ENCODE measurements at places on chromosomes 6 and 20. TPM values are rescaled to one million over a fixed set of nuclear protein-coding genes. Genes with fewer than 3 reads are reported as not detected.

DNA sequence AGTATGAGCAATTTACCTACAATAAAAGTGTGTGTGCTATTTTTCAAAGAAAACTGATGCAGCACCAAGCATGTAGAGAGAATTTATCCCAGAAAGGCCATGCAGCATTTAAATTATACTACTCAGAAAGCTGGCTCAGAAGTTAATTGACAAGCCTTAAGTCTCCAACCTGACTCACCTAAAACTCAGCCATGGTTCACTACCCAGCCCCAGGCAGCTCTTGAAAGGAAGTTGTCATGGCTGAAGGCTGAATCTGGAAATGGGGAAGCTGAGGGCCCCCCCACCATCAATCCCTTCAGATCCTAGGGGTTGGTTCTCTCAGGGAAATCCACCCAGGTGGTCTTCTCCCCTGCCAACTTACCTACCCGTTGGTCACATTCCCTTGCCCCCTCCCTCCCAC is 19.7 kb downstream of the PPIL6 start:
- H3K27ac ChIP-seq, result no peak overlapping the region
- H3K4me1 ChIP-seq, result no peaks in the 10 kb centered on the region
- H3K36me3 ChIP-seq, result no peaks in the 10 kb centered on the region
- H3K4me3 ChIP-seq, result no peak overlapping the region
- DNase-seq, result no peak

Gene SPAG4
- total RNA-seq, result 6.3 TPM

GRCh38 chr6:85421972-85422371 is 27.9 kb upstream of the NT5E start:
- DNase-seq, result no peak
- H3K27ac ChIP-seq, result no peak overlapping the region
- peaks cover 41% of the 10 kb centered on the region for H3K27me3 ChIP-seq
- no peak overlapping the region for H3K4me3 ChIP-seq
- peaks cover 15% of the 10 kb centered on the region for H3K36me3 ChIP-seq

DNA sequence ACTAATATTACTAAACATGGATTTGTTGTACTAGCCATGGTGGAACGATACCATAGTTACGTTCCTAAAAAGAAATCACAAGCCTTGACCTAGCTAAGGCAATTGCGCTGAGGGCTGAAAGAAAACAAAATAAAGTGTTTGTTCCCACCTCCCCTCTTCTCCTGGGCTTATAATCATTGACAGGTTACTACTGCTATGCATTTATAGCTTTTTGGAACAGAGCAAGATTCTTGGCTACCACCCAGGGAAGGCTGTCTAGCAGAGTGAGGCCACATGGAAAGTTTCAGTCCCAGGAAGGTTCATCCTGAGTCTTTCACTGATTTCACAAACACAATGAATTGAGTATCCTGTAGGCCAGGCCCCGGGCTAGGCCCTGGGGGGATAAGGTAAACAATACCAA is 84.6 kb downstream of the TMEM170B start:
- no peak overlapping the region for H3K4me3 ChIP-seq
- H3K27ac ChIP-seq, result no peak overlapping the region
- DNase-seq, result no peak
- H3K4me1 ChIP-seq, result no peaks in the 10 kb centered on the region
- H3K27me3 ChIP-seq, result peaks cover 16% of the 10 kb centered on the region
- H3K36me3 ChIP-seq, result no peaks in the 10 kb centered on the region

DNA sequence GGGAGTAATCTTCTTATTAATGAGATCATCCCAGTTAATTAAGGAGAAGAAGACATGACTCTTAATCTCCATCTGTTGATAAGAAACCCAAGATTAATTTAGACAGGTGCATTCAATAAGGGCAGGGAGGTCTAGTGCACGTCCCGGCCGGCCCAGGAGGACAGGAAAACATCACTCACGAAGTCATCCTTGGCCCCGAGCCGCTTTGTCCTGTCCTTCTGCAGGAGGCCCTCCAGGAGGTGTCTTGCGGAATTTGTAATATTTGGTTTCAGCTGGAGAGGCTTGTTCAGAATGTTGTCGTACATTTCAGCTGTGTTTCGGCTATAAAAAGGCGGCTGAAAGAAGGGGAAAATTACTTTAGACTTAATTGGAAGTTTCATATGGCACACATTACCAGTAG is 118.4 kb upstream of the SLC2A12 start:
- H3K4me1 ChIP-seq, result peaks cover 29% of the 10 kb centered on the region
- DNase-seq, result no peak
- no peaks in the 10 kb centered on the region for H3K27me3 ChIP-seq
- peaks cover 43% of the 10 kb centered on the region for H3K36me3 ChIP-seq
- peak overlapping the region; percentile 20 for H3K27ac ChIP-seq

DNA sequence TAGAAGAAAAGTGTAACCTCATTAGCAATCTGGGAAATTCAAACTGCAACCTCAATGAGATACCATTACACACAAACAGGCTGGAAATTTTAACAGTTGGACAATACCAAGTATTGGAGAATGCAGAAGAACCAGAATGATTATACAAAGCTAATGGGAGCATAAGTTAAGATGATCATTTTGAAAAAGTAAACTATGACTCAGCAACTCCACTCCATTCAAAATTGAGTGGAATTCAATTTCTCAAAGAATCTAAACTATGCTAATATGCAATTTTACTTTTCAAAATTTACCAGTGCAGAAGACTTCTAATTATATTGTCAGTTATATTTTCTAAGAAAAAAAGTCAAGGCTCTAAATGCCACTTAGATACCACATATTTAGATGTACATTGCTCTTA is 17.2 kb downstream of the GPLD1 start:
- H3K27me3 ChIP-seq, result no peaks in the 10 kb centered on the region
- H3K4me1 ChIP-seq, result no peaks in the 10 kb centered on the region
- no peaks in the 10 kb centered on the region for H3K36me3 ChIP-seq
- H3K27ac ChIP-seq, result no peak overlapping the region

Gene HLA-DOB
- 13.9 TPM for total RNA-seq

GRCh38 chr20:2331901-2332565 is 36.2 kb downstream of the TGM3 start:
- peaks cover 3% of the 10 kb centered on the region for H3K27me3 ChIP-seq
- H3K4me3 ChIP-seq, result no peak overlapping the region
- DNase-seq, result no peak
- no peaks in the 10 kb centered on the region for H3K36me3 ChIP-seq

Gene FAXC
- not detected for total RNA-seq

DNA sequence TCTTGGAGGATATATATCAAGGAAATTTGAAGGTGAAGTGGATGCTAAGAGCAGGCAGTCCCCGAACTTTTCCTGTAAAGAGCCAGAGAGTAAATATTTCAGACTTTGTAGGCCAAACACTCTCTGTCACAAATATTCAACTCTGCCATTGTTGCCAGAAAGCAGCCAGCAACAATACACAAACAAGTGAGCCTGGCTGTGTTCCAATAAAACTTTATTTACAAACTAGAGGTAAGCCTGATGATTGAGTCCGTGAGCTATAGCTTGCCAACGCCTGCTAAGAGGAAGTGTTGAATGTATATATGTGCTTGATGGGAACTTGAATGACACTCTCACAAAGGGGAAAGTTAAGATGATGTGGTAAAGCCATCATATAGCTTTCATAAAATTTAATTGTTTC is 166.0 kb upstream of the PLN start:
- DNase-seq, result no peak
- H3K27ac ChIP-seq, result no peak overlapping the region
- peaks cover 6% of the 10 kb centered on the region for H3K27me3 ChIP-seq
- H3K4me3 ChIP-seq, result no peak overlapping the region
- no peaks in the 10 kb centered on the region for H3K4me1 ChIP-seq

GRCh38 chr6:166739117-166739975 is 112.3 kb upstream of the RPS6KA2 start:
- H3K4me1 ChIP-seq, result peaks cover 16% of the 10 kb centered on the region
- H3K4me3 ChIP-seq, result no peak overlapping the region
- no peak overlapping the region for H3K27ac ChIP-seq
- H3K27me3 ChIP-seq, result no peaks in the 10 kb centered on the region
- no peaks in the 10 kb centered on the region for H3K36me3 ChIP-seq

Gene NKAIN2
- not detected for total RNA-seq

Gene DLK2
- total RNA-seq, result 0.14 TPM

Gene RAET1L
- not detected for total RNA-seq

All from natural killer cell treated with Interleukin-12 subunit alpha and Interleukin-12 subunit beta and Interleukin-15 and Interleukin-18, amount 100 ng/mL, for 72 hours (primary cell).